Right atrium auricular region (tissue), 2 donors: ENCODE measurements at places on chromosomes 5 and 9. TPM values are rescaled to one million over a fixed set of nuclear protein-coding genes. Genes with fewer than 3 reads are reported as not detected.

GRCh38 chr5:116013936-116014335, 18.3 kb upstream of the ARL14EPL start:
- no peak overlapping the region for H3K4me3 ChIP-seq
- no peak overlapping the region for H3K27ac ChIP-seq
- H3K27me3 ChIP-seq, result no peaks in the 10 kb centered on the region
- DNase-seq, result no peak
- no peaks in the 10 kb centered on the region for H3K4me1 ChIP-seq

DNA sequence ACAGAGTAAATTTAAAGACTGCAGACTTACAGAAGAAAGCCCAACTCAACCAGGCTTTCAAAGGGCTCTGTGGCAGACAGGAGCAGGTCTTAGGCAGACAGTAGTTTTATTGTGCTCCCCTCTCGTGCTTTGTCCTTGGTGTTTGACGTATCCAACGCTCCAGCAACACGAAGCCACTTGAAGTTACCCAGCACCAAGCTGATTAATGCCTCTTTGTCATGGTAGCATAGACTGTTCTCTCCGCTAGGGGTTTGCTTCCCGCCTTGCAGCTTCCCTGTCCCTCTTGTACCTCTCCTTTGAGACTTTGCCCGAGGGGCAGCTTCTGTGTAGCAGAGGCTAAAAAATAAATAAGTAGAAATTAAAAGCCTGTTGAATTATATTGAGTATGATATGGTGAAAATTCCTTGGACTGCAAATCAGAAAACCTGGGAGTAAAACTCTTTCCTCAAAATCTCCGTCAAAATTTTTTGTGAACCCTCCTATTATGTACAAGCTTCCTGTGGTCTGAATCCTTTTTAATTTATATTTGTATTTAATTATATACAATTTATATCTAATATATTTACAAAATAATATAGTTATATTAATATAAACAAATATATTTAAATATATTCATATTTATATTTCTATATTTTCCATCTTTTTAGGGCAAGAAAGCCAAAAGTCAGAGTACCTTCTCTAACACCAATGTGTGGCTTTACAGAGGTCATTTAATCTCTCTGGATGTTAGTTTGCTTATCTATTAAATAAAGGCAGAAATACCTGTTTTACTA, 405.4 kb downstream of the DMAC1 start:
- no peaks in the 10 kb centered on the region for H3K27me3 ChIP-seq
- no peaks in the 10 kb centered on the region for H3K4me1 ChIP-seq
- H3K36me3 ChIP-seq, result no peaks in the 10 kb centered on the region
- no peak overlapping the region for H3K27ac ChIP-seq
- no peak overlapping the region for H3K4me3 ChIP-seq

DNA sequence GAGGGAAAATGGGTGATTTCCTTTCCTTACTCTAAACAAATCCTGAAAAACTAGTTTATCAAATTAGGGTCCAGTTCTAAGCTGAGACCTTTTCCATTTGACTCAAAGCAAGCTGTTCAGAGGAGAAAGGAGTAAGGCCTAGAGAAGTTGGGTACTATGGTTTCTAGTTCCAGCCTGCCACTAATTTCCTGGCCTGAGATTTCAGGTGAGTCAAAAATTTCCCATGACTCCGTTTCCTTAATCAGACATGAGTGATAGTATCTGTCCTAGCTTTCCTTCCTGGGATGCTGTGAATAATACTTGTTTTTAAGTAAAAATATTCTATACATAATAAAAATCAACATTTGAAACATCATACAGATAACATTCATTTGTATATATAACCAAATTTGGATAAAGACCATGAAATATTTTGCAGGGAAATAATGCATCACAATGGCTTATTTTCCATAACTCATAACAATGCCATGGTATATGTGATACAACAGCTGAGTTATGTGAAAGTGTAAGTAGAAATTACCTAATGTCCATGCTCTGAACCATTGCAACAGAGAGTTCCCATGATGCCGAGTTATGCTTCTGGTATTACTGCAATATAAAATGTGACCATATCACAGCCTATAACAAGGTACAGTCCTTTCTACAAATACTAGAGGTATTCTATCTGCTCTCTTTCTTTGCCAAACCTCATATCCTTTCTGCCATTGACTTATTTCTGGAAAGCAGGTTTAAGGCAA, 142.7 kb downstream of the MLLT3 start:
- no peaks in the 10 kb centered on the region for H3K27me3 ChIP-seq
- H3K4me1 ChIP-seq, result peaks cover 28% of the 10 kb centered on the region
- H3K36me3 ChIP-seq, result no peaks in the 10 kb centered on the region
- H3K27ac ChIP-seq, result no peak overlapping the region
- no peak overlapping the region for H3K4me3 ChIP-seq

GRCh38 chr5:79005151-79005550, 20.0 kb upstream of the ARSB start:
- no peak overlapping the region for H3K27ac ChIP-seq
- H3K4me3 ChIP-seq, result no peak overlapping the region
- H3K36me3 ChIP-seq, result no peaks in the 10 kb centered on the region
- no peaks in the 10 kb centered on the region for H3K27me3 ChIP-seq

GRCh38 chr5:171562822-171563221, 143.4 kb downstream of the FGF18 start:
- no peaks in the 10 kb centered on the region for H3K36me3 ChIP-seq
- H3K27ac ChIP-seq, result no peak overlapping the region
- DNase-seq, result no peak

DNA sequence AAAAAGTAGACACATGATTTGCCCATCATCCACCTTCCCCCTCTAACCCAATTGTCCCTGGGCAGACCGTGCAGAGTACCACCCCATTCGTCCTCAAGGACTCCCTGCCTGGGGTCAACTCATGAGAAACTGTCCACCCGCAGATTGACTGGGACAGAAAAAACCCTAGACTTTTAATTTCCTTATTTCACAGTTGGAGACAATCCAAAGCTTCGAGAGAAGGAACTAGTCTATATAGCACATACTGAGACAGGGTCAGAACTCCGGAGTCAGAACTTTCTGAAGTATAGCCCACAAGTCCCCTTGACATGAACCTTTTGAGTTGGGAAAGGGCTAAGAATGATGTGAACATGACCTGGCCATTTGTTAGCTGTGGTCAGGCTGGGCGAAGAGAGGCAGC, 7.5 kb upstream of the GPX3 start:
- no peak overlapping the region for H3K4me3 ChIP-seq
- no peak overlapping the region for H3K27ac ChIP-seq
- H3K27me3 ChIP-seq, result no peaks in the 10 kb centered on the region
- DNase-seq, result no peak
- H3K4me1 ChIP-seq, result no peaks in the 10 kb centered on the region

GRCh38 chr5:65157906-65158603, 323.7 kb downstream of the ADAMTS6 start:
- no peaks in the 10 kb centered on the region for H3K4me1 ChIP-seq
- H3K27ac ChIP-seq, result no peak overlapping the region
- no peaks in the 10 kb centered on the region for H3K36me3 ChIP-seq
- DNase-seq, result no peak
- H3K4me3 ChIP-seq, result no peak overlapping the region

DNA sequence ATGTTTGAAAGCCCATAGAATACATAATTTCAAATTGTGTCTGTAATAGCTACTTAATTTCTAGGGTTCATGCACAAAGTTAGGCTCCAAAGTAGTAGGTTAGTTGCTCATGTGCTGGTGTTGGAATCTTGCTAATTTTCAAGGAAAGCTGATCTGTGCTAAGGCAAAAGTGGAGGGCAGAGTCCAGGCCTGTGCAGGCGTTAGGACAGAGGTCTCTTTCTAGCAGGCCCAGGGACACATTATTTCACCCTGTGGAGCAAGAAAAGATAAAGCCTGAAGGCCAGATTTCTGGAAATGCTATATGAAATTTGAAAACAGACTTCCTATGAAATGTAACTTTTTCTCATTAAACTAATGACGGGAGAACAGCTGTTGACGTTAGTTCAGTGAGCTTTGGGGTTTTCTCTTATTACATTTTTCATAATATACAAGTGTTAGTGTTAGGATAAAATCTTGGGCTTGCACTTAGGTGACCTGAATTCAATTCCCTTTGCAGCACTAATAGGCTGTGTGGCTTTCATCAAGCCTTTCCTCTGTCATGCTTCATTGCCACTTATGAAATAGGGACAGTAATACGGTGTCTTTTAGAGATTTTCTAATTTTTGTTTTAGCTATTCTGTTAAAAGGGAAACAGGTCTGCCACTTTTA, 196.7 kb upstream of the HAPLN1 start:
- no peak for DNase-seq
- no peak overlapping the region for H3K4me3 ChIP-seq
- H3K27me3 ChIP-seq, result no peaks in the 10 kb centered on the region
- no peaks in the 10 kb centered on the region for H3K36me3 ChIP-seq
- H3K4me1 ChIP-seq, result no peaks in the 10 kb centered on the region

DNA sequence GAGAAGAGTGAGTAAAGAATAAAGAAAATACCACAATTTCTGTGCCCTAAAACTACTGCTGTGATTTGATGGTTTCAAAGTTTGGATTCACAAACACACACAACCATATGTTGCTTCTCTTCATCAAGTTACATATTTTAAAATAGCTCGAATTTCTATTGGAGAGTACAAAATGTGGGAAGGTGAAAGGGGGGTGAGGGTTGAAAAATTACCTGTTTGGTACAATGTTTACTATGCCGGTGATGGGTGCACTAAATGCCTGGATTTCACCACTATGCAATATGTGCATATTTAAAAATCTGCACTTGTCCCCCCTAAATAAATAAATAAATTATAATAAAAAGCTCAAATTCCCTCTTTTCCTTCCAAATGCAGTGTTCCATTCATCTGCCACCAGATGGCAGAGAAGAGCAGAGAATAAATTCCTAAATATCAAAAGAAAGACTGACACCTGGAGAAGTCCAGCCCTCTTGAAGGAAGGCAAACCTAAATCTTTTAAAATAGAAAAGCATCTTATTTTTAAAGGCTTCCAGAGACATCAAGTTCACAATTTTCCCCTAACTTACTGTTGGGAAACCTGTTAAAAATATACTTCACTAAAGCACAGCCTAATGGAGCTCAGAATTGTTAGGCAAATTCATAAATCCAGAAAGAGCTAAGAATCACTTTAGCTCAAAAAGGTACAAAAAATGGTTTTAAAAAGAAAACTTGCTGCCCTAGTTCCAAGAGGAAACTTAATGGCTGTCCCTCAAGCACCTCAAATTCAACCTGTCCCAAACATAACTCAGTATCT, 24.8 kb upstream of the HNRNPA0 start:
- no peak overlapping the region for H3K27ac ChIP-seq
- no peaks in the 10 kb centered on the region for H3K27me3 ChIP-seq
- H3K4me1 ChIP-seq, result no peaks in the 10 kb centered on the region
- no peak overlapping the region for H3K4me3 ChIP-seq

Gene RNF183
- total RNA-seq, result not detected

Gene CHMP5
- 44.0 TPM for total RNA-seq
